ENCODE measurements at places on chromosomes 7 and 10.

- peak; percentile 44 for DNase-seq
These were observed 150.4 kb downstream of the DGKI start for GRCh38 chr7:137696376-137696775.

- DNase-seq = no peak
These were observed 4.7 kb downstream of the FAS start for GRCh38 chr10:88995156-88995876.

- DNase-seq = peak; percentile 17
These were observed 204.1 kb downstream of the TRIL start for GRCh38 chr7:28754027-28754426.

DNA sequence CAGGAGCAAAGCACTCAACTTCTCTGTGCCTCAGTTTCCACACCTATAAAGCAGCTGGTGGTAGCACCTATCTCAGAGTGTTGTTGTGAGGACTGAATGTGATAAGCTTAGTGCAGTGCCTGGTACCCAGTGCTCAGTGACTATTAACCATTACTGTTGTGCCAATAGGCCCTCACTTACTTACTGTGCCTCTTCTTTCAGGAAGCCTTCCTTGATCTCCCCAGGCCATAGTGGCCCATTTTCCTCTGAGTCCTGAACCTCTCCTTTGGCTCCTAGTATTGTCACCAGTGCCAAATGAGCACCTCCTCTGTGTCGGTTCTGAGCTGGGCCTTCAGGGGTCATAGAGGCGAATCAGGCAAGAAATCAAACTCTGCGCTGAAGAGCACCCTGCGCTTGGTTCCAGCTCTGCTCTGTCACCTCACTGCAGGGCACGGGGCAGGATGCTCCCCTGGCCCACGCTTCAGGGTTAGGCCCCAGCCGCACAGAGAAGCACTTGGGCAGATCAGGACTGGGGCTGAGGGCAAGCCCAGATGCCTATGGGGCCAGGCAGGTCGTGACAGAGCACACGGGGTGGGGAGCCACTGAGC lies 2.5 kb downstream of the CALHM1 start:
- no peak for DNase-seq

- no peak for DNase-seq
These were observed 770.2 kb downstream of the GRID1 start for GRCh38 chr10:85596389-85596788.

- DNase-seq = no peak
These were observed 71.2 kb upstream of the TRIM24 start for GRCh38 chr7:138388673-138389491.

GRCh38 chr10:132272231-132272971 lies 35.3 kb downstream of the STK32C start:
- peak; percentile 34 for DNase-seq

DNA sequence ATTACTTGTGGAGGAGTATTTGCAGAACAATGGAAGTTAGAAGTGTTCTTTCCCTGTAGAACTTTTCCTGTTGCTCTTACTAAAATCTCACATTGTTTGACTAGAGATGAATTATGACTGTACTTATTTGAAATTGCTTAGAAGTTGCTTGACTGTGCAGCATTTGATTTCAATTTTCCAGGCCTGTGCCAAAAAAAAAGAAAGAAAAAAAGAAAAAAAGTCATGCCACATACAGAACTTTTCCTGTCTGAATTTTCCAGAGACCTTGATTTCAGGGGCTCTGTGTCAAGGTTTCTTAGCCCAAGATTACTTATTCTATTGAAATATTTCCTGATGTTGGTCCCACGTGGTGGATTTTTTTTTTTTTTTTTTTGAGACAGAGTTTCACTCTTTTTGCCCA lies 3.5 kb upstream of the FAM171A1 start:
- DNase-seq = no peak

DNA sequence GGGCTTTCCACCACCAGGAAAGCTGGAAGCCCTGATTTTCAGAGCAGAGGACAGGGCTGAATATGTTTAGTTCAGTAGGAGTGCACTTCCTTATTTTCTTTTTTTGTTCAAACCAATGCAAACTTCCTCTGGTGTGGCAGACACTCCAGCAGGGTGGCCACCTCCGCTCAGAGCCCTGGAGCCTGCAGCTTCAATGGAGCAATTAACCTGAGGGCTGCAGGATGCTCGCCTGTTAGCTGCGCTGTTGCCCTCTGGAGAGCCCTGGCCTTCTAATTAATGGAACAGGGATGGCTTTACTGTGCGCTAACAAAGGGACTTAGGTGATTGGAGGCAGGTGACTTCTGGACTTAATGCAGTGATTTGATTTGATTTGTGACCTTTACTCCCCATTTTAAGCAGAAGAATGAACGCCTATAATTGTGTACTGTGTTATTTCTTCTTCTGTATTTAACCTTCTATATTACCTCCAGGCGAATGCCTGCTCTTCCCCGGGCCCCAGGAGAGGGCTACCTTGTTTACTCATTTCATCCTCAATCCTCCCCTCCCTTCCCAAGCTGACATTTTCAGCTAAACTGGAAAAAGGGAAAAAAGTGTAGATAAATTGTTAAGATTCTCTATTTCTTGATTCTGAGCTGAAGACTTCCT lies 123.0 kb upstream of the CTBP2 start:
- no peak for DNase-seq

- DNase-seq = no peak
These were observed 37.4 kb downstream of the HHEX start for GRCh38 chr10:92727141-92727540.

DNA sequence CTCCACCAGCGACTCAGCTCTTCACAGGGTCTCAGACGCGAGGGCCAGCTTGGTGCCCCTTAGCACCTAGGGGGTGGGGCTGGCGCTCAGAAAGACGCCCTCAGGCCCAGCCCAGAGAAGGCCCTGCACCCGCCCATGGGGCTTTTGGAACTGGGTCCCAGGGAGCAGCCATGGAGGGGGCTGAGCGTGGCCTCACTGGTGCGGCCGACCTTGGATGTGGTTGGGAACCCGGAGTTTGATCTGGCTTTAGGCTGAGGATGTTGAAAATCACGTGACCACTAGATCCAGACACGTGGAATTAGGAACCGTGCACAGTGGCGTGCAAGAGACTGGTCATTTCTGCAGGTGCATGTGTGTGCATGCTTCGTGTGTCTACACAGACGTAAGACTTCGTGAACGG lies 185.4 kb downstream of the DNAJB6 start:
- DNase-seq = no peak

- peak; percentile 26 for DNase-seq
These were observed 550 bp upstream of the ANK3 start for GRCh38 chr10:60390224-60390626.

- peak; percentile 65 for DNase-seq
These were observed 74.7 kb downstream of the CACNB2 start for GRCh38 chr10:18214691-18215563.

- DNase-seq = no peak
These were observed 21.3 kb downstream of the WNT8B start for GRCh38 chr10:100483876-100484666.

GRCh38 chr10:131785121-131785460 lies 115.7 kb upstream of the PPP2R2D start:
- no peak for DNase-seq

- no peak for DNase-seq
These were observed 49.7 kb upstream of the ANTXRL start for GRCh38 chr10:46236941-46237681.

GRCh38 chr10:36057180-36057579 lies 415.1 kb upstream of the FZD8 start:
- peak; percentile 56 for DNase-seq

DNA sequence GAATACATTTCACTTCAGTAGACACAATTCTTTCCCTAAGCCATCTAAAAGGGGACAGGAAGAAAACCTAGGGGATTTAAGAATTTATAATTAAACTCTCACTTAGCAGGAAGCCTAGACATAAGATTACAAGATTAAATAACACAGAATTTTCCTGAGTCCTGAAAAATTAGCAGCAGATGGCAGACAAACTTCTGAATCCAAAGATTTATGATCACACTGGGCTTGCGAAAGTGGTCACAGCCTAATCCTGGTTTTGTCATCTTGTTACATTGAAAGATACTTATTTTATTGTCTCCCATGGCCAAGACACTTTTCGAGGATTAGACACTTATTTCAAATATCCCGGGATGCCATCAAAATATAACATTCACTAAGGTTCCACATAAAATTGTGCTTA lies 2.9 kb downstream of the ERLIN1 start:
- DNase-seq = no peak

DNA sequence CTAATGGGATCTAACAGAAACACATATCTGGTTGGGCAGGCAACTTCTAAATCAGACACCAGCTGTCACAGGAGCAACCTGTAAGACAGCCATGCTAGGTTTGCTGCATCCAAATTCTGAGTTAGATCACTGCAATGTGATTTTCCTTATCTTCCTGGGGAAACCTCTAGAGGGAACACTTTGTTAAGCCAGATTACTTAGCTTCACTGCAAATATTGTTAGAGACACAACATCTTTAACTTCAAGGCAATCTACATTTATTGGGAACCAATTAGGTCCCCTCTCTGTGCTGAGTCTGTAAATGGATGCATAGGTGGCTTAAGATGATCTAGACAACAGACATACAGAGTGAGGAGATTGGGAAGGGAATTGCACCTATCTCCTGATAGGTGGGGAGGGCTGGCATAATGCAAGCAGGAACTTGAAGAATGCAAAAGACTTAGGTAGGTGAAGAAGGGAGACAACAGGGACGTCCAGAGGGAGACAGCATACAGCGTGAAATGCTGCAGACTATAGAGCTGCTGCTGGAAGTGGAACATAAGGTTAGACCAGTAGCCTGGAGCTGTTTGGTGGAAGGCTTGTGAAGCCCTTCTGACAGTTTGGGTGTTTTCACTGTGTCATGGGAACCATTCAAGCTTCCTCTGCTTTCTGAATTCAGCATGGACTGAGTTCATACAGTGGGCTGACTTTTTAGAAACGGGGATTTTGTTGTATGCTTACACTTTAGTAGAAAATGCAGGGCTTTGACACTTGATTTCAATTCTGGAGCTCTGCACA lies 109.8 kb upstream of the ELMO1 start:
- no peak for DNase-seq

- peak; percentile 36 for DNase-seq
These were observed 350.9 kb downstream of the TNS3 start for GRCh38 chr7:47231032-47231431.

- DNase-seq = no peak
These were observed 172.7 kb downstream of the AGMO start for GRCh38 chr7:15389073-15389472.

- no peak for DNase-seq
These were observed 217.4 kb downstream of the WDR37 start for GRCh38 chr10:1273372-1274105.

GRCh38 chr10:13291061-13291460 lies 8.8 kb downstream of the PHYH start:
- peak; percentile 39 for DNase-seq

GRCh38 chr7:111985798-111986197 lies 220.4 kb downstream of the DOCK4 start:
- no peak for DNase-seq

DNA sequence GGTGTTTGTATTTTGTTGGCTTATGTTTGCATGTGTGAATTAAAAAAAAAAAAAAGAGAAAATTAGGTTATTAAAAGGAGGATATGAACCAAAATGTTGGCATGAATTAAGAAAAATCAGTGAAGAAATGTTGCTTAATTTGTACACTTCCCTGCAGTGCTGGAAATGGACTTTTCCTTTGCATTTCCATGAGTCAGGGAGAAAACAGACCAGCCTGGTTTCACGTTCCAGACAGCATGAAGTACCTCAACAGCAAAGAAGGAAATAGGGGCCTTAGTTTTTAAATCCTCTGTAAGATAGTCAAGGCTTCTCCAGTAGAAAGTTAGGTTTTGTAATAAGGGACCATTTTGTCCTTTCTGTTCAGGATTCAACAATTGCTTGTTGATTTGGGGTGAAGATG lies 159.7 kb downstream of the CELF2 start:
- no peak for DNase-seq

DNA sequence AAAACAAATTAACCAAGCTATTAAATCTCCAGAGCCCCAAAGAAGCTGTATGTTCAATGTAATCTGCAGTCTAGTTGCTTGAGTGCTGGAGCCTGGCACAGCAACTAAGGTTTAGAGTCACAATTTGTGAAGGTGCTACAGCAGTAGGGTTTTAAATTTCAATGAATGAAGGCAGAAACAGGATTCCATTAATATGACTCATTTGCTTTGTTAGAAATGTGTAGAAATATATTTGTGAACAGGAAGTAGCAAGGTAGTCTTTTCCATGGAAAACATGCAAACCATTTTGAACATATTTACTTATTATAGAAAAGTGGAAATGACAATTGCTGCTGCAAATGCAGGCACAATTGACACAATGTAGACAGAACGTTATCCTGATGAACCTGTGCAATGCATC lies 149.0 kb upstream of the STEAP4 start:
- no peak for DNase-seq

DNA sequence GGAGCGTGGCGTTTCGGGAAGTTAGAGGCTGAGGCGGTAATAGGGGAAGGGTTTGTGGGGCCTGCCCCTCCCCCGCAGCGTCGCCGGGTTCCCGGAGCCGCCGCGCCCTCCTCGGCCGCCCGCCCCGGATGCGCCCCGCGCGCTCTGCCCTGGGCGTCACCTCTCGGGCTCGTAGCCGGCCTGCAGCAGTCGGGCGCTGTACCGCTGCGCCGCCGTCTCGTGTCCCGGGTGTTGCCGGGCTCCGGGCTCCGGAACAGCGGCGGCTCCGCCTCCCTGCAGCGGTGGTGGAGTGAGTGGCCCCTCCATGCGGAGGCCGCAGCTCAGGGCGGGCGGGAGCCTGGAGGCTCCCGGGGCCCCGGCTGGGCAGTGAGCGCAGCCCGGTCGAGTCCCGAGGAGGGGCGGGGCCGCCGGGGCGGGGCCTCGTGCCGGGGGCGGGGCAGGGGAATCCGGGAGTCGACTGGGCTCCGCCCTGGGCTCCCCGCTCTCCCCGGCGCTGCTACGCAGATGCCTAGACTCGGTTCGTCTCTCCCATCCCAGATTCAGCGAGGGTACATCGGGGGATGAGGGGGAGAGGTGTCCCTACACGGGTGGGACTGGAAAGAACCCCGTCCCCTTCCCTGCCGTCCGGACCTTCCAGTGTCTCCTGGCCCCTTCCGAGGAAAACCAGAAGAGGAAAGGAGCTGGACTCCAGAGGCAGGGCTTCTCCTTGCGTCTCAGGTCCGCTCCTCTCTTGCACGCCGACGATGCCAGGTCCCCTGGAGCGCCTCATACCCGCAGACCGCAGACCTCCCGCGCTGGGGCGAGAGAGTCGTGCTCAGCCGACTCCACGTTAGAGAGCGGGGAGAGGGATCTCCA lies at the start of gene IMPDH1:
Gene IMPDH1, minus strand, starts transcription at position 387 of the 855 bp plus-strand sequence. Its CDS starts 81 bp downstream, at position 306.
- DNase-seq = peak; percentile 90

- DNase-seq = no peak
These were observed 129.9 kb downstream of the CSTF2T start for GRCh38 chr10:51569467-51569866.

DNA sequence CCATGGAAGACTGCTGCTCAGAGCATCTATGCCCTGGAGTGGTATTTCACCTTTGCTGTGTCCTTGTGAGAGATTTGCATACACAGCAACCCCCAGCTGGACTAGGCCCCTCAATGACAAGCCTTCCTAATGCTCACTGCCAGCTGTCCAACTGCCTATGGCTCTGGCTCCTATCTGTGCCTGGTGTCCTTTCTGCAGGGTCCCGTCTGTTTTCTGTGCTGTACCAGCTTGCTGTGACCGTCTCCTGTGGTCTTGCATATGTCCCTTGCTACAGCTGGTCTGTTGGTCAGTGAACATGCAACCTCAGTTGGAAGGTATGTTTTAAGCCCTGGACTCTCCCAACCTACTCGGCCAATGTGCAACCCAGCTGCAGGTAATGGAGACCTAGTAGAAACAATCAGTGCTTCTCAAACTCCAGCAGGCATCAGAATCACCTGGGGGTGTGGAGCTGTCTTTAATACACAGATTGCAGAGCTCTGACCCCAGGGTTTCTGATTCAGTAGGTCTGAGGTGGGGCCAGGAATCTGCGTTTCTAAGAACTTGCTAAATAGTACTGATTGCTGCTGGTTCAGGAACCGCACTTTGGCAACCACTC lies 306.4 kb upstream of the ZNF32 start:
- DNase-seq = no peak
